ENCODE measurements at places on chromosomes 1 and 21.

DNA sequence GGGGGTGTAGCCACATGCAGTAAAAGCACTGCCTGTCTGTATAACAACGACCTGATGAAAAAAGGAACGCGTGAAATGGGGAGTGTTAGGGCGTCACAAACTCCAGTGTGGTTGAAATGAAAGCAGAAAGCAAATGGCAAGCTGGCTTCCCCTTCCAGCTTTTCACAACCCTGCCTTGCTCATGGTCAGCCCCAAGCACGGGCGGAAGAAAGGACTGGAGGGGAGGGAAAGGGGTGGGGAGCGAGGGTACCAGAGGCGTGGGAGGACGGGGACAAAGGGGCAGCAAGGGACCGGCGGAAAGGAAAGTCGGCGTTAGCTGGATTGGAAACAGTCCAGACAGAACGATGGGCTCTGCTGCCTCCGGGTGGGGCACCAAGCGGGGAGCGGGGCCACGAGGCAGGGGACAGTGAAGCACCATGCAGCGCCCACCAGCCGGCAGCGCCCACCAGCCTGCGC lies 9.6 kb downstream of the VPS26C start:
- no peak for DNase-seq

DNA sequence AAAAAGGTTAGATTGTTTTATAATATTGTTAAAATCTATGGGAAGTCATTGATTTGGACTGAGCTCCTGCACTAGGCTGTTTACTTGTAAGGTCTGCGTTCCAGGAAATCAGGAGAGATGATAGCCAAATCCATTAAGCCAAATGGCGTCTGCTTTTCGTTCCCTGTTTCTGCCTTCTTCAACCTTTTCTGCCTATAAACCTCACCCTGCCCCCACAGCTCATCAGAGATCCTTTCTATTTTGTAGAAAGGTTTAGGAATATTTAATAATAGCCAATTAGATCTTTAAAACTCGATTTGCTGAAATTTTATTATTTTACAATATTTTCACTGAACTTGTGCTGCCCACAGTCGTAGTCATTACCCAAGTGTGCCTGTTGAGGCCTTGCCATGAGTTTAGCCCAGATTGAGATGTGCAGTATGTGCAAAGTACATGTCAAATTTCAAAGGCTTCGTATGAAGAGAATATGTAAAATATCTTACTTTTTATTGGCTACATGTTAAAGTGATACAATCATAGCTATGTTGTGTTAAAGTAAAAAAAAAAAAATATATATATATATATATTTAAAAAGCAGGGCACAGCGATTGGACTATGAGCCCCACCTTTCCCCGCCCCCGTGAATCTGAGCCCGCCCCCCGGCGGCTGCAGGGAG lies 444 bp upstream of the IARS2 start:
- DNase-seq, result peak; percentile 15

- no peak for DNase-seq
Observed at GRCh38 chr1:156372265-156372586, 3.2 kb downstream of the RHBG start.

DNA sequence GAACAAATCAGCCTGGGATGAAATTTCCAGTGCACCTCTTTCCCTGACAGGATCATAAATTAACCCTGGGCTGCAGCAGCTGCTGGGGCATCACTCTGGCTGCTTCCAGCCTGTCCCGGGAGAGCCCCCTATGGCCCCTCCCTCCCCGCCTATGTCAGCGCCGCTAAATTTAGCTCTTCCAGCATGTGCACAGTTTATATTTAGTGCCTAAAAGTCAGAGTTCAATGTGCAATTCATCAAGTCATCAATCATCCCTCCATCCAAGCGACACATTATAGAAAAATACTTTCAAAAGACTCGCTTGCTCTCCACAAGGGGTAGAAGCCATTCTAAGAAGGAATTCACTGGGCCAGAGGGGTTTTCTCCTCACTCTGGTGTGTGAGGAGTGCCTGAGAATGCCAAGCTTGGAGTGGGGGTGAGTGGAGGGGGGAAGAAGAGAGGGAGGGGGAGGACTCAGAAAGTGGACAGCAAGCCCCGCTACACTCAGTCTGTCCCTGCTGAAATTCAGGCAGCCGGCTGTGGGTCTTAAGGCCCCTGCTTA lies 37.4 kb downstream of the XCL1 start:
- DNase-seq, result no peak

DNA sequence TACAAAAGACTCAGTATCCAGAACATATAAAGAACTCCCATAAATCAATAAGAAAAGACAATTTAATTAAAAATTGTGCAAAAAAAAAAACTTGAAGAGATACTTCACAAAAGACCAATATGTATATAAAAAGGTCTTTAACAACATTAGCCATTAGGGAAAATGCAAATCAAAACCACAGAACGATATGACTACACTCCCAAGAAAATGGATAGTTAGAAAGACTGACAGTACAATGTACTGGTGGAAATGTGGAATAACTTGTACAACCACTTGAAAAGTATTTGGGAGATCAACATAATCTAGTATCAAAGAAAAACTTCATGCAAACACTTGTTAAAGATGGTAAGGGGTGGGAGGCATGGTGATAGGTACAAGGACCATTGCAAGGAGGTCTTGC lies 3.9 kb upstream of the CLCA1 start:
- no peak for DNase-seq

GRCh38 chr1:171290621-171291020 lies 23.4 kb upstream of the FMO4 start:
- no peak for DNase-seq

DNA sequence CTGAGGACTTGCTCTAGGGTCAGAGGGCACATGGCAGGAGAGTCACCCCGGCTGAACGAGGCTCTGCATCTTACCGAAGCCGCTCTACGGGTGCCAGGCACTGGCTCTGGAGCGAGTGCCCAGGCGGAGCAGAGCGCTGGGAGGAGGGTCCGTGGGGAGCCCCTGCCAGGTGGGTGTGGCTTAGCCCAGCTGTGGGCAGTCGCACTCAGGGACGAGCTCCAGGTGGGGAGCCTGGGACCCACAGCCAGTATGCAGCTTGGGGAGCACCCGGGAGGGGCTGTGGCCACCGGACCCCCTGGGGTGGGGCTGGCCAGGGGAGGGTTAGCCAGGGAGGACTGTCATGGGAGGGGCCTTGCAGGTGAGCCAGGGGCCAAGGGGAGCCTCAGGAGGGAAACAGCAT lies 3.8 kb downstream of the AGRN start:
- no peak for DNase-seq

DNA sequence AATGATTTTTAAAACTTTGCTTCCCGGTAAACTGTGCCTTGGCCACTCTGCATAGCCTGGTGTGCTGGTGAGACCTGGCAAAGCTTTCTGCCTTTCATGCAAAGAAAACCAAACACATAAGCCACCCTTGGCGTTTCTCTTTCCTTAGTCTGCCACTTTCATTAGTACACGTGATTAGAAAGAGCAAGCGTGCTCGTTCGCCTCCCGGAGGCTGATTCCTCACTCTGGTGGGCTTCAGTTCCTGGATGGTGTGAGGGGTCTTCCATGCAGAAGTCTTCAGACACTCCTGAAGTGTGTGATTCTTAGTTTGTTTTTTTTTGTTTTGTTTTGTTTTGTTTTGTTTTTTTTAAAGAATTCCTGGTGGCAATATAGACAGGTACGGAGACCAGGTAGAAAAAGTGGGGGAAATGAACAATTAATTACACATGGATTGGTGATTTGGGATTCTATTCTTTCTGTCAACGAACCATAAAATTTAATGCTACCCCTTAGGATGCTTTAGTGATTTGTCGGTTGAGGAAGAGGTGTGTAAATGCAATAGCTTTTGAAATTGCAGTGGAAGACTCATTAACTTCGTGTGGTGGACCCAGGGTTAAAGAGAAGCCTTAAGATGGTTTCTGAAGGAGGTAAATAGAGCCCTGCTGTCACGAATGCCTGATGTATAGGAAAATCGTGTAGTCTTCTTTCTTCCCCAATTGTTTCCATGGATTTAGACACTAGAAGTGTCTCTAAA lies 2.1 kb downstream of the GALNT2 start:
- DNase-seq, result no peak

DNA sequence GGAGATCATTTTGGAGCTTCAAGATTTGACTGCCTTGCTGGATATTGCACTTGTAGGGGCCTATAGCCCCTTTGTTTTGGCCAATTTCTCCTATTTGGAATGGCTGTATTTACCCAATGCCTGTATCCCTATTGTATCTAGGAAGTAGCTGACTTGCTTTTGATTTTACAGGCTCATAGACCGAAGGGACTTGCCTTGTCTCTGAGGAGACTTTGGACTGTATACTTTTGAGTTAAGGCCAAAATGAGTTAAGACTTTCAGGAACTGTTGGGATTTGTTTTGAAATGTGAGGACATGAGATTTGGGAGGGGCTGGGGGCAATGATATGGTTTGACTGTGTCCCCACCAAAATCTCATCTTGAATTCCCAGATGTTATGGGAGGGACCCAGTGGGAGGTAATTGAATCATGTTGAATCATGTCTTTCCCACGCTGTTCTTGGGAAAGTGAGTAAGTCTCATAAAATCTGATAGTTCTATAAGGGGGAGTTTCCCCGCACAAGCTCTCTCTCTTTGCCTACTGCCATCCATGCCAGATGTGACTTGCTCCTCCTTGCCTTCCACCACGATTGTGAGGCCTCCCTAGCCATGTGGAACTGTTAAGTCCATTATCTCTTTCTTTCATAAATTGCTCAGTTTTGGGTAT lies 276.1 kb downstream of the LMX1A start:
- peak; percentile 35 for DNase-seq

- no peak for DNase-seq
Observed at GRCh38 chr1:232599178-232600041, 30.5 kb downstream of the SIPA1L2 start.

GRCh38 chr1:41983451-41983850 lies 64.7 kb upstream of the HIVEP3 start:
- peak; percentile 59 for DNase-seq

DNA sequence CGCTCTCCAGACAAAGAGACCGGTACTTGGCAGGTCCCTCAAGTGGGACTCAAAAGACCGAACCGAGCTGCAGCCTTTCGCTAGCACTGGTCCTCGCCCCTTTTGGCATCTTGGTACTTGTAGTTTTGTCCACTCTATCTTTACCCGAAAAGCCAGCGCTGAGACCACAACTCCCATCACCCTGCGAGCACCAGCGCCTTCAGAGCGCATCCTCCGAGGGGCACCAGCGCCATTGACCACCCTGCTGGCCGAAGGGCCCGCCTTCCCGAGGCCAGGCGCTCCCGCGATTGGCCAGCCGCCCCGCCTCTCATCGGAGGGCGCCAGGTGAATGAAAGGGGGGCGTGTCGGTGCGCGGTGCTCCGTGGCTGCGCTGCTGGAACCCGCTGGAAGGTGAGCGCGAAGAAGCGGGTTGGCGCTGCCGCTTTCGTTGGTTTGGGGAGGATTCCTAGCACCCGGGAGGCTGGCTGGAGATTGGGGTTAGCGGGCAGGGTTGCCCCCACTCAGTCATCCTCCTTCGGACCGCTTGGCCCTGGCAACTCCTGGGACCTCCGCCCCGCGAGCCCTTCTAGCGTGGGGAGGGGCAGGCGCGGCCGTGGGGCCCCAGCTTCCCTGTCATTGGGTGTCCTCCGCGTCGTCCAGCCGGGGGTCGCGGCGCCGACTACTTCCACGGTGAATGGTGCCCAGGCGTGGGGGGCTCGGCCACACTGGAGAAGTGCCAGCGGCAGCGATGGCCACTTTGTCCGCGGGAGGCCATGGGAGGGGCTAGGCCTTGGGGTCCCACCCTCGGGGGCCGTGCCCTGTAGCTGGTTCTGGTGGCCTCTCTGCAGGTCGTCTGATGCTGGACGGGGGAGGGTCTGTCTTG lies at the start of gene ZBTB8B:
Gene ZBTB8B (plus strand): TSS at position 357 of the 862 bp plus-strand sequence. CDS start 5,553 bp downstream, outside the sequence.
- DNase-seq, result peak; percentile 64

GRCh38 chr1:151613282-151613780 lies 1.5 kb downstream of the SNX27 start:
- DNase-seq, result no peak

Measured in HT1080 (cell line).